NCI-H510A (cell line): ENCODE measurements at places on chromosomes 1 and 21.

DNA sequence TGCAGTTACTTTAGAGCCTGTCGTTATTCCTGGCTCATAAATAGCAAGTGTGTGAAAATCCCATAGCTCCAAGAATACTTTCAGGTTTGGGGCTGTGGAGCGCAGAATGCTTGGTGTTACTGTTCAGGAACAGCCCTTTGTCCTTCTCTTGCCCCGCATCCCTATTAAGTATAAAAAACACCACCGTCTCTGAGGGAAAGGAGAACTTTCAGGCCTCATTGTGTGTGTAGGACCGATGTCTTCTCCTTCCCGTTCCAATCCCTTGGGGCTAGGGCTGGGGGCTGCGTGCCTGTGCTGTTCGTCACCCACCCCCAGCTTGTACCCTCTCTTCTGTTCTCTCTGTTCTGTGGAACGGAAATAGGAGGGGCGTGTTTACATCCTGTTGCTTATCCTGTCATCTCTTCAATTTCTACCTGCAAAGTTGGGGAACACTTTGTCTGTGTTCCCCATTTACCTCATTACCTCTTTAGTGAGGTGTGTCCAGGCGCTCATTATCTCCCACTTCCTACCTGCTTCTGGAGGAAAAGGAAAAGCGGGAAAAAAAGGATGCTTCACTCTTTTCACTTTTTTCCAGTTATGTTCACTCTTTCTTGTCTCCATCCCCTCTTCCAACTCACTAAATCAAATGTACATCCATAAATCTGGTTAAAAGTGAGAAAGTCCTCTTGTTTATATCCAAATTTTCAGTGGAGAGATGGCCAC, 788 bp upstream of the TXNIP start:
- no peak for DNase-seq

GRCh38 chr1:228363686-228364067, 43.0 kb downstream of the TRIM11 start:
- no peak for DNase-seq

DNA sequence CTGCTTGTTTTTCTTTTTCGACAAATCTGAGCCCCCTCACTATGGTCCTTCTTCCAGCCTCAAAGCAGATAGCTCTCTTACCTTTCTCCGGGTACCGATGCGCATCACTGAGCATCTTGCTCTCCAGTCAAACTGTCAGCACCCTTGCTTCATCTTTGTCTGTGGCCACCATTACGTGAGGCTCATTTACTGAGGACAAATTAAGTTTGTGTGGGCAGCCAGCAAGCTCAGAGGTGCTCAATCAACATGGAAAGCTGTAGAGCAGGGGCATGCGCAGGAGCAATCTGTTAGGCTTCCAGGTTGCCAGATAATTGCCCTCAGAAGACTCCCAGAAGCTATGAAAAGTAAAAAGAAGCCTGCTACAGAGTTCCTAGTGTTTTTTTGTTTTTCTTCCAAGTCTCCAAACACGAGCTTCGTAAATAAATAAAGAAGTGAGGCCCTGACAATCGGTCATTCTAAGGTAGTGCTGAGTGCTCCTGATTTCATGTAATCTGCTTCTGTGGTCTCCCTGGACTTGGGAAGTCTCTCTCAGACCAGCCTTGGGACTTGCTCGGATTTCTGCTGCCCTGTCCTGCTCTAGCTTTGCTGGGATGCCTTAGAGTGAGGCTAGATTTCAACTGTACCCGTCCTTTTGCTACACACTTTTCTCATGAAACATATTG, 1.8 kb downstream of the C1orf53 start:
- no peak for DNase-seq

DNA sequence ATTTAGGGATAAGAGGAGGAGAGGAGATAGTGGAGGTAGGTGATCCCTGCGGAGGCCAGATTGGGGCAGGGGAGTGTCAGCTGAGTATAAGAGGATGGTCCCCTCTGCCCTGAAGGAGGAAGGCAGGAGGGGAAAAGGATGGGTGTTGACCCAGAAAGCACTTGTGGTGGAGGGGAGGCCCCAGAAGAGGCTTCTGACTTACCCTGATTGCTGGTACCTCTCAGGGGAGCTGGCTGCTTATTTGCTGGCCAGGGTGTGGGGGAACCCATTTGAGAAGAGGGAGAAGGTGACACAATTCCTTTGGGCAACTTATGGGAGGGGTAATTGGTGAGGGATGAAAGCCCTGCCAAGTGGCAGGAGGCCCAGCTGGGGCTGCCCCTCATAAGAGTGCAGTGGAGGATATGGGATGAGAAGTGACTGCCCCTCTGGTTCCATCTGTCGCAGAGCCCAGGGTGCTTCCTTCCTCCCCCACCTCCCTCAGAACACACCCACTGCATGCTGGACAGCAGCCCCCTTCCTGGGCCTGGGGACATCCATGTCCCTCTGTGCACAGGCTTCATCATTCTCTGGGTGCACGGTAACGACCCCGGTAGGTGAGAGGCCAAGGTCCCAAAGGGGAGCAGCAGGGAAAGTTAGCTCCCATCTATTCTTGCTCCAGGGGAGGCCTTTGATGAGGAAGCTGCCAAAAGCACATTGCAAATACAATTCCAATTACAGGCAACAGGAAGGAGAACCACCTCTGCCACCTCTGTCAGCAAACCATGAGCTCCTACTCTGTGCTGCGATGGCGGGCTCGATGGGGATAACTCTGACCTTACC, 1.4 kb upstream of the PCSK9 start:
- no peak for DNase-seq

GRCh38 chr1:171641076-171641864, 11.2 kb downstream of the MYOC start:
- no peak for DNase-seq

DNA sequence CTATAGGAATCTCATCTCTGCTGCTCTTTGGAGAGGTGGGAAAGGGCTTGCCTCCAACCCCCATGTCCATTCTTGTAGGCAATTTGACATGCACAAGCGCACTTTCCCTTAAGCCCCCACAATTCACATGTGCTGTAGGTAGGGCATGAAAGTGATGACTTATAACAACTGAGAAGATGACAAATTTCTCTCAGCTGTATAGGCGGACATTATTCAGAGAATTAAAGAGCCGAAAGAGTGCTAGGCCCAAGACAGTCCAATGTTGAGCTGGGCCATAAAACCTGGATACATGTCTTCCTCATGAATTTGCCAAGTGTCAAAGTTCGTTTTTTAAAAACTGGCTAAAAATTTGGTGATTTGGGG, 106.3 kb upstream of the LYPLAL1 start:
- no peak for DNase-seq
